ENCODE measurements at places on chromosomes 11 and 22.

- peak; percentile 72 for DNase-seq
Measured at GRCh38 chr22:22959147-22959827, 71.7 kb downstream of the IGLL5 start.

DNA sequence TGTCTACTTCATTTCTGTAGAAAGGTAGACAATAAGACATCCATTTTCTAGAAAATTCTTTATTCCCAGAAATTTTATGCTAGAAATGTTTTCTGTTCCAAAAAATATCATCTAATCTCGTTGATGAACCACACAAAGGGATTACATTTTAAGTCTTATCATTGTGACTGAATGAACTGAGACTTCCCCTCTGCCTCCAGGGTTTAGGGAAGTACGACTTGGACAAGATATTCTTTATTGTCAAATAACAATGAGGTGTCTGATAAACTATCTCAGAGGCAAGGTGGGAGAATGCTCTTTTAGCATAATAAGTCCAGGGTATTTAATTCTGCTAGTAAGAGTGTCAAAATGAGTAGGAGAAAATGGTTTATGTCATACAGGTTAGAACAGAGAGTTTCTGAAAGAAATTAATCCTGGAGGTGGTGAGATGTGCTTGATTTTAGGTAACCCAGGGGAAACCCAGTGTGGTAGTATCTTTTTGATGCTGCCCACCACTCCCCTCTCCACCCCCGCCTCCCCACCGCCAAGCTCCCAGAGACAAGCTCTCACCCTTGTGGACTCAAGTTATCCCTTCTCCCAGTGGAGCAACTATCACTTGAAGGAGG is 100.6 kb downstream of the CD44 start:
- DNase-seq = no peak

DNA sequence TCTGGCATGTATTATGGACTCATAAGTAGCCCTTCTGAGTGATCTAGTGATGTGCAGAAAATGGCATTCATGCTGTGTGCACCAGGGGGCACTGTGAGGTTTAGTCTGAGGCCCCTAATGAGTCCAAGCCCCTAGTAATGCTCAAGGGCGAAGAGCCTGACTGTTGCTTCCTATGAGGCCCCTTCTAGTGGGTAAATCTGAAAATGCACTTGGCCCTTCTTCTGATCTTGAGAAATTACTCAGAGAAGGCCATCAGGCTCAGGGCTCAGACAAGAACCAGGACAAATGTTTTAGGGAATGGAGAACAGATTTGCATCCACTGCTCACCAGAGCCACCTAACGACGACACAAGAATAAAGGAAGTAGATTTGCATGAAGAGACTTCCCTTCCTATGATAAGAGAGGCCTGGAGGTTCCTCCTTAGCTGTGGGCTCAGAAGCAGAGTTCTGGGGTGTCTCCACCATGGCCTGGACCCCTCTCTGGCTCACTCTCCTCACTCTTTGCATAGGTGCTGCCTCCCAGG is 75.8 kb downstream of the GGTLC2 start:
- peak; percentile 36 for DNase-seq

GRCh38 chr22:45608763-45609180 is 62.9 kb upstream of the ATXN10 start:
- DNase-seq = peak; percentile 67

- peak; percentile 35 for DNase-seq
Measured at GRCh38 chr11:109785714-109786113, 307.5 kb upstream of the ZC3H12C start.

GRCh38 chr11:94170953-94171352 is 42.3 kb downstream of the PANX1 start:
- no peak for DNase-seq
